ENCODE measurements at places on chromosomes 11 and 22. TPM values are rescaled to one million over a fixed set of nuclear protein-coding genes. Genes with fewer than 3 reads are reported as not detected.

The MIOX gene
- total RNA-seq, result not detected

The ANKK1 gene
- total RNA-seq, result not detected

The SLC22A12 gene
- not detected for total RNA-seq

The MUC2 gene
- 0.06 TPM for total RNA-seq

The BRD1 gene
- 44.7 TPM for total RNA-seq

The ZNF215 gene
- not detected for total RNA-seq

The MMP8 gene
- total RNA-seq, result not detected

The ALDH3B2 gene
- not detected for total RNA-seq

All from SJCRH30 (cell line).